Amniotic stem cell (primary cell): ENCODE measurements at places on chromosomes 3 and 15.

DNA sequence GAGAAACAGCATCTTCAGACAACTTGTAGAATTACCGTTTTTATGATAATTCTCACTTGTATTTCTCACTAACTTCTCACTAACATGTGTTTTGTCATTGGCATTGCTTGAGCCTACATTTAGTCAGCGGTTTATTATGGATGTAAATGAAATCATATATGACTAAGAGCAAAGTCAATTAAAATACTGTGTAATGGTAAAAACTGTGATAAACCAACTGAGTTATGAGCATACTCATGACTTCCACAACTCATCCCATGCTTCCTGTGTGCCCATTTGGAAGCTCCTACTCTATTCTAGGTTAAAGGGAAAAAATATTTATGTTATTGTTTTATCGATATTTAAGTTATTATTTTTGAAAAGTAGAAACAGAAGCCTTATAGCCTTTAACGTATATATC, 12.8 kb downstream of the PXK start:
- DNase-seq: no peak

- DNase-seq: no peak
Measured at GRCh38 chr3:139455855-139456254, 20.5 kb downstream of the RBP2 start.

DNA sequence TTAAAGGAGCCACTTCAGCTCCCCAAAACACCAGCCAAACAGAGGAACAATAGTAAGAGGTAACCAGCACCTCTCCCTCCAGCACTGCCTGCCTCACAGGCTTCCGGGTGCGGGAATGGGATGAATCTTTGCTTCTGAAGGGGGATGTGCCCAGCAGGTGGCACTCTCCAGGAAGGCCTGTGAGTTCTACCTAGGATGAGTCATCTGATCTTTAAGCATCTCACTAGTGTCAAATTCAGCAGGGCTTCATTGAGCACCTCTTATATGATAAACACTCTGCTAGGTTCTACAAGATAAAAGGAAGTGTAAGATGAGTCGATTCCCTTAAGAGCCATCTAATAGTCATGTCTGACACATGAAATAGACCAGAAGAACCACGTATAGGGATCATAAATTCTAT, 237.4 kb upstream of the UMPS start:
- no peak for DNase-seq

GRCh38 chr3:170941551-170941950, 33.1 kb upstream of the EIF5A2 start:
- DNase-seq: no peak

GRCh38 chr3:45921158-45922038, 21.9 kb upstream of the CXCR6 start:
- DNase-seq: no peak

- no peak for DNase-seq
Measured at GRCh38 chr15:57286446-57287122, 89.7 kb upstream of the CGNL1 start.

DNA sequence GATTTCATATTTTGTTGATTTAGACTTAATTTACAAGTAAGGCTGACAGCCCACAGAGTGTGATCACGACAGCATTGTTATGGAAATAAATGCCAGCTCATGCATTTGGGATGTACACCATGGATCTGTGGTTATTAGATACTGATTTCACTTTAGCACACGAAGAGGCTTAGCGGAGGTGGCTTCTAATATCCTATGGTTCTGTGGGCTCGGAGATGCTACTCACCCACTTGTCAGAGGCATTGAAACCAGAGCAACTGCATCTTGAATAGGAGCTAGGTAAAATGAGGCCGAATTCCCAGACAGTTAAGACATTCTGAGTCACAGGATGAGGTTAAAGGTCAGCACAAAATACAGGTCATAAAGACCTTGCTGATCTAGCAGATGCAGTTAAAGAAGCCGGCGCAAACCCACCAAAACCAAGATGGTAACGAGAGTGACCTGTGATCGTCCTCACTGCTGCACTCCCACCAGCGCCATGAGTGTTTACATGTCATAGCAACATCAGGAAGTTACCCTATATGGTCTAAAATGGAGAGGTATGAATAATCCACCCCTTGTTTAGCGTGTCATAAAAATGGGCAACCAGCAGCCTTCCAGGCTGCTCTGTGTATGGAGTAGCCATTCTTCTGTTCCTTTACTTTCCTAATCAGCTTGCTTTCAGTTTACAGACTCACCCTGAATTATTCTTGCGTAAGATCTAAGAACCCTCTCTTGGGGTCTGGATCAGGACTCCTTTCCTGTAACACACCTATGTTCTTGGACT, 117.5 kb downstream of the PGPEP1L start:
- no peak for DNase-seq

- DNase-seq: no peak
Measured at GRCh38 chr3:53255423-53255774, 423 bp downstream of the TKT start.

GRCh38 chr3:48425281-48425812, 4.5 kb downstream of the PLXNB1 start:
- no peak for DNase-seq
